Esophagus squamous epithelium (tissue), 5 donors: ENCODE measurements at places on chromosomes 11 and 22.

DNA sequence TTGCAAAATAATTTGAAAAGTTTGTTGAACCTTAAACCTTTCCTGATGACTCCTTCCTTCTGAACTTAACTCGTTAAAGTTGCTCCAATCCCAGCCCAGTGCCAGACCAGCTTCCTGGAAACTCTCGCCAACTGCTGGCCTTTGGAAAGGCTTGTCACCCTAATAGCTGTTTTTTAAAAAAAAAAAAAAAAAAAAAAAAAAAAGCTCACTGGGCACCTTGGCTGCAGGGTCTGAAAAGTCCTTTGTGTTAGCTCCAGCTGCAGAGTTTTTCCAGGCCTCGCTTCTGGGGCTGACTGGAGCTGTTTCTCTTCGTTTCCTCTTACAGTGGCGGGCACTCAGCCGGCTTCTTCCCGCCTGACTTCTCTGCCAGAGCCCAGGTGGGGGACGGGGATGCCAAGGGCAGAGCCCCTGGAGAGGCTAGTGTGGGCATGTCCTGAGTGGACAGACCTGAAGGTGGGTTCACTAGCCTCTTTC lies 25.1 kb downstream of the KCNQ1OT1 start:
- no peaks in the 10 kb centered on the region for H3K36me3 ChIP-seq
- no peaks in the 10 kb centered on the region for H3K27me3 ChIP-seq
- H3K4me3 ChIP-seq, result no peak overlapping the region
- peaks cover 8% of the 10 kb centered on the region for H3K4me1 ChIP-seq
- H3K27ac ChIP-seq, result no peak overlapping the region

GRCh38 chr11:76391021-76391420 lies 9.9 kb downstream of the GVQW3 start:
- DNase-seq, result no peak
- H3K4me3 ChIP-seq, result no peak overlapping the region
- H3K27ac ChIP-seq, result peak overlapping the region; percentile 30
- H3K4me1 ChIP-seq, result peaks cover 17% of the 10 kb centered on the region
- no peaks in the 10 kb centered on the region for H3K27me3 ChIP-seq
- H3K36me3 ChIP-seq, result no peaks in the 10 kb centered on the region

GRCh38 chr11:104118105-104118744 lies 45.7 kb downstream of the PDGFD start:
- no peaks in the 10 kb centered on the region for H3K4me1 ChIP-seq
- no peaks in the 10 kb centered on the region for H3K36me3 ChIP-seq
- DNase-seq, result no peak
- no peaks in the 10 kb centered on the region for H3K27me3 ChIP-seq

GRCh38 chr11:64566915-64567891 lies 23.8 kb upstream of the SLC22A12 start:
- H3K36me3 ChIP-seq, result no peaks in the 10 kb centered on the region
- no peak overlapping the region for H3K4me3 ChIP-seq
- H3K4me1 ChIP-seq, result no peaks in the 10 kb centered on the region
- no peaks in the 10 kb centered on the region for H3K27me3 ChIP-seq
- no peak overlapping the region for H3K27ac ChIP-seq

GRCh38 chr11:108672113-108672512 lies 7.2 kb downstream of the DDX10 start:
- H3K36me3 ChIP-seq, result peaks cover 44% of the 10 kb centered on the region
- no peak for DNase-seq
- no peak overlapping the region for H3K4me3 ChIP-seq
- H3K27me3 ChIP-seq, result no peaks in the 10 kb centered on the region
- H3K27ac ChIP-seq, result no peak overlapping the region

DNA sequence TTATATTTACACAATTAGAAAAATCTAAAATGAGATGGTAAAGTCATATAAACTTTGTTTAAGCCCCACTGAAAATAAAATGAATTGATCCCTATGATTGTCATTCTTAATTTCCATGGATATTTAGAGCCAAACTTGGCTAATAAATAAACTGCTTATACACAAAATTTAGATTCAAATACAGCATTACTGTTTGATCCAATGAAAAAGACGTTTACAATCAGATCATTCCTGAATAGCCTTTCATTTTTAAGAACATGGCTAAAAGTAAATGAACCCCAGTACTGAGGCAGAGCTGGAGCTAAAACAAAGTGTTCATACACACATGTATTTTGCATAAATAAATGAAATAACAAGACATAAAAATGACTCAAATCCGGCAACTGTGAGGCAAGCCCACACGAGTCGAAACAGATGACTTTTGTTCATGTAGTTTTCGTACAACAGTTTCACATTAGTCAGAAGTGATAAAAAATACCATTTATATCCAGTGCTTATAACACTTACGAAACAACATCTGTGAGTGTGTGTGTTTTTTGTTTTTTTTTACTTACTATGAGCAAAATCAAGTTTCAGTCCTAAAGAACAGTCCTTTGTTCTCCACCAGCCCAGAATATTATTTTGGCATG lies 386.5 kb downstream of the SOX6 start:
- peak overlapping the region; percentile 88 for H3K27ac ChIP-seq
- H3K4me1 ChIP-seq, result peaks cover 62% of the 10 kb centered on the region
- H3K4me3 ChIP-seq, result peak overlapping the region; percentile 1
- DNase-seq, result no peak
- H3K27me3 ChIP-seq, result no peaks in the 10 kb centered on the region

GRCh38 chr22:27041745-27042310 lies 384.4 kb downstream of the MIAT start:
- no peaks in the 10 kb centered on the region for H3K4me1 ChIP-seq
- no peaks in the 10 kb centered on the region for H3K36me3 ChIP-seq
- H3K4me3 ChIP-seq, result no peak overlapping the region
- DNase-seq, result no peak

- H3K27ac ChIP-seq, result no peak overlapping the region
- no peak overlapping the region for H3K4me3 ChIP-seq
- H3K4me1 ChIP-seq, result no peaks in the 10 kb centered on the region
Measured at GRCh38 chr11:127233998-127234397, 233.4 kb upstream of the KIRREL3 start.
